ENCODE measurements at places on chromosomes 3 and 15.
A peak's percentile ranks its signal among the peaks of the same experiment; 100 is the strongest.

DNA sequence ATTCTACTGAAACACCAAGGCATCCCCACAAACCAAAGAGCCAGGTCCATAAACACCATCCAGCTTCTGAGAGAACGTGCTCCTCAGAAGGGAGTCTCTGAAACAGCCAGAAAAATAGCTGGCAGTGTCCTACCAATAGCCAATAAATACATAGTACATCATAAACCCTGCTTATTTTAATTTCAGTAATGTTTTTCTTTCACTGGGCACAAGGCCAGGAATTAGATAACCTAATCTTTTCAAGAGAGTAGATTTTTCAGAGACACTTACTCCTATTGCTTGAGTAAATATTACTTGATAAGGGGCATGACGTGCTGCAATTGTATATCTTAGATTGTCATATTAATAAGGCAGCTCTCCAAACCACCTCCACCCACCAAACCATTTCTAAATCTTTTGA is 22.7 kb downstream of the GADL1 start:
- DNase-seq, result no peak

DNA sequence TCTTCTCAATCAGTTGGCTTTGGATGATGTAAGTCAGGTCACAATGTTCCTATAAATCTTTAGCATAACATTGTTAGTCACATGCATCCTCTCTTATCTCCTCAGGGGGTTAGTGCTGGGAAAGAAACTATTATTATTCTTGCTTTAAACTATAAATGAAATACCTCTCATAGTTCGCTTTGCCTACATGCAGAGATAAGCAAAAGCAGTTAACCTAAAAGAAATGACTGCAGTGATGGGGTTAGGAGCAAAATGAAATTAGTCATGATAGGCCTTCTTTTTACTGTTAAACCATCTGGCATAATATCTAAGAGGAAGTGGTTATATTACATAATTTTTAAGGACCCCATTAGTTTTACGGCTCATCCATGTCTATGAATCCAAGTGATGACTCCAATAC is 91.7 kb upstream of the IGSF10 start:
- DNase-seq, result no peak

DNA sequence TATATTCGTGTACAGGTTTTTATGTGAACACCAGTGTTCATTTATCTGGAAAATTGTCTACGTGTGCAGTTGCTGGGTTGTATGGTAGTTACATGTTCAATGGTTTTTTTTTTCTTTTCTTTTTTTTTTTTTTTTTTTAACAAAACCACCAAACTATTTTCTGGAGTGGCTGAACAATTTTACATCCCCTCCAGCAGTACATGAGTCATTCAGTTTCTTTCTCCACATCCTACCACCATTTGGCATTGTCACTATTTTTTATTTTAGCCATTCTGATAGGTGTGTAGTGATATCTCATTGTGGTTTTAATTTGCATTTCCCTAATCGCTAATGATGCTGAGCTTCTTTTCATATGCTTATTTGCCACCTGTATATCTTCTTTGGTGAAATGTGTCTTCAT is 256.3 kb upstream of the EOMES start:
- no peak for DNase-seq

GRCh38 chr15:76667943-76668715 is 237.0 kb downstream of the SCAPER start:
- DNase-seq, result no peak

DNA sequence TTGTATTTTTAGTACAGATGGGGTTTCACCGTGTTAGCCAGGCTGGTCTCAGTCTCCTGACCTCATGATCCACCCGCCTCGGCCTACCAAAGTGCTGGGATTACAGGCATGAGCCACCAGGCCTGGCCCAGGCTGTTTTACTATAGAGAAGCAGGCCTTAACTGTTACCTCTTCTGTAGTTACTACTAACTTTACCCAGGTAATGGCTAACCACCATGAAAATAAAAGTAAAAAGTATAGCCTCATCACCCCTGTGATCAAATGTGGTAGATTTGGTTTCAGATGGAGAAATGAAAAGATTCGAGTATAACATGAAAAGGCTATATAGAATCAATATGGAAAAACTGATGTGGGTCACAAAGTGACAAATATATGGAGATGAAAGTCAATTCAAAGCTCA is 210.1 kb downstream of the CD47 start:
- DNase-seq, result no peak

- DNase-seq, result no peak
Observed at GRCh38 chr15:57285386-57285785, 90.9 kb upstream of the CGNL1 start.

DNA sequence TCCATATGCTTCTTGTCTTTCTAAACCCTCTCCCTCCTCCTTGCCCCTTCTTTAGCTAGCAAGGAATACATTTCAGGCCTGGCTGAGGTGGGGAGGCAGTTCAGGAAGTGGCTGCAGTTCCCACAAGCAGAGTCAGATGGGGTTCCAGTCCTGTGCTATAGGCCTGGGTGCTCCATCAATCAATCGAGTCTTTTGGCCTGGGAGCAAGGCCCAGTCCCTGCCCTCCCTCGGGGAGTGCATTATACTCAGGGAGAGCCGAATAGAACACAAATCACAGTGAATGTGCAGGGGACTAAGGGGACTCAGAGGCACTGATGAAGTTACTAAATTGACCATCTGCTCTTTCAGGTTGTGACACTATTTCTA is 58.0 kb upstream of the HERC1 start:
- DNase-seq, result no peak

- no peak for DNase-seq
Observed at GRCh38 chr3:175837962-175838361, 978.8 kb downstream of the NAALADL2 start.

DNA sequence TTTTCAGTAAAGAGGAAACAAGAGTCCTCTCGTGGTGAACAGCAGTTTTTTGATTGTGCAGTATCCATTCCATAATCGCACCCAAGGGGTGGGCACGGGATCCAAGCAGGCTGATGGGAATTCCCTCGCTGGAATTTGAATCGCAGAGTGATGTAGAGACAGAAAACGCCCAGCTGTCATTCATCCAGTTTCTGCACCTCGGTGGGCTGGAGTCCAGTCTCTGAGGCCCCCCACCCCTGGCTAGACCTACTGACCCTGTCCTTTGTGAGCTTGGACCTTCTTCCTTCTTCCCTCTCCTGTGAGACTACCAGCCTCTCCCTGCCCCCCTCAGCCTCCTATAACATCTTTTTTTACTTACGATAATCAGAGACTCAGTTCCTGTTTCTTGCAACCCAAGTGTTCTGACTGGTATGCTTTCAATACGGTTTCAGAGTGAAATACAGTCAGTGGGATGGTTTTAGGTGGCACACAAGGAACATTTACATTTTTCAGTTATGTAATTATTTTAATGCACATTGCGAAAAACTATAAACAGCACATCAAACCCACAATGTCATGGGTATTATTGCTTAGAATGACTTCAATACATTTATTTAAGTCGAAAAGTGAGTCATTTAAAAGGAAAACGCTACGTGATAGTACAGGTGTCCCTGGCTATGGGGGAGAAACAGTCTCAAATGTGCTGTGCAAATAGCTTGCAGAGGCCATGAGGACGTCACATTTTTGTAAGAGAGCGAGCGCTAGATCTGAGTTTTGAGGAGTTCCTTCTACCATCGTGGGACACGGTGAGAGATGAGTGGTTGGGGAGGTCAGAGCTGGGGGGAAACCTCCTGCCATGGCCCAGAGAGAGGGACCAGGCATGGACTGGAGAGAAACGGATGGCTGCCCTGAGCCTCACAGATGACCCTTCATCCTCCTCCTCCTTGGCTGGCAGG is 37.5 kb upstream of the CHST2 start:
- DNase-seq, result peak; percentile 45

DNA sequence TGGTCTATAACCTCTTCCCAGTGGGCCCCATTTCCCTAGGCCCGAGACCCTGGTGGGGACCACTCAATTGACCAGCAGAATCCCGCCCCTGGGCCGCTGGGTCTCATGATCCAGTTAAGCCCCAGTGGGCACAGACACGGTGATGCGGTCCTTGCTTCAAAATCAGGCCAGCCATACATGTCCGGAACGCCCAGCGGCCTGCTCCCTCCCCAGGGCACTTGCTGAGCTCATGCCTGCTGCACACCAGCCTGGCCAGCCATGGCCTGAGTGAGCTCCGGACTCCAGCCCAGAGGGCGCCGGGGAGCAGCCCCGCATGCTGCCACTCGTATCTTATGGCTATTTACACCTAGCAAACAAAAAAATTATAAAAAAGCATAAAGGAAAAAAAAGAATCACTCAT is 34.4 kb upstream of the IQSEC1 start:
- DNase-seq, result no peak

- DNase-seq, result no peak
Observed at GRCh38 chr3:153399636-153400035, 237.6 kb downstream of the RAP2B start.

GRCh38 chr15:78453447-78453846 is 15.4 kb downstream of the IREB2 start:
- DNase-seq, result no peak

DNA sequence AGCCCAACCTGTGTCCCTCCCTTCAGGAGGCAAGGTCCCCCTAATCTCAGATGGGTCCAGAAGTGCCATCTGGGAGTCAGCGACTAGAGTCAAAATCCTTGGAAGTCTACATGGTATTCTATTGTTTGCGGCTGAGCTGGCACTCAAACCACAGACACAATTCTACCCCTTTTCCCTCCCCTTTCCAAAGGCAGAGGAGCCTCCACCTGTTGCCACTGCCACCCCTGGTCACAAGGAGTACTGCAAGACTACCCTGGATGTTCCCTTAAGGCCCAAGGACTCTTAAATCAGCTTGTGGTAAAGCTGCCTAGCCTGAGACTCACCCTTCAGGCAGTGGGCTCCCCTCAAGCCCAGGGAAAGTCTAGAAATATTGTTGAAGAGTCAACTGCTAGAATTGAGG is 4.3 kb upstream of the OR5H6 start:
- peak; percentile 1 for DNase-seq

GRCh38 chr15:48300038-48300437 is 31.2 kb upstream of the DUT start:
- no peak for DNase-seq

- DNase-seq, result no peak
Observed at GRCh38 chr3:188943591-188943990, 228.2 kb upstream of the TPRG1 start.

- no peak for DNase-seq
Observed at GRCh38 chr15:33742800-33743199, 225.5 kb upstream of the CHRM5 start.

DNA sequence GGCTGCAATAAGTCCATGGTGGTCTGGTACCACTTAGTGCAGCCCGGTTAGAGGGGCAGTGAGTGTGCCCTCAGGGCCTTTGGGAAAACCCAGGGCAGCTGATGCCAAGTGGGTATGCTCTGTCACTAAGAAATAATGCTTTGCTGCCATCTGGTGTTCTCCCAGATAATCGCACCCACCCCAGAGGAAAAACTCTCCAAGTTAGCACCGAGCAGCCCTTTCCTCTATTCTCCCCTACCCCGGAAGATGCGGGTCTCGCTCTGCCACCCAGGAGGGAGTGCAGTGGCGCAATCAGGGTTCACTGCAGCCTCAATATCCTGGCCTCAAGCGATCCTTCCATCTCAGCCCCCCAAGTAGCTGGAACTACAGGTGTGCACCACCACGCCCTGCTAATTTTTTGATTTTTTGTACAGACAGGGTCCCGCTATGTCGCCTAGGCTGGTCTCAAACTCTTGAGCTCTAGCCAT is 21.3 kb upstream of the DAPK2 start:
- peak; percentile 63 for DNase-seq

DNA sequence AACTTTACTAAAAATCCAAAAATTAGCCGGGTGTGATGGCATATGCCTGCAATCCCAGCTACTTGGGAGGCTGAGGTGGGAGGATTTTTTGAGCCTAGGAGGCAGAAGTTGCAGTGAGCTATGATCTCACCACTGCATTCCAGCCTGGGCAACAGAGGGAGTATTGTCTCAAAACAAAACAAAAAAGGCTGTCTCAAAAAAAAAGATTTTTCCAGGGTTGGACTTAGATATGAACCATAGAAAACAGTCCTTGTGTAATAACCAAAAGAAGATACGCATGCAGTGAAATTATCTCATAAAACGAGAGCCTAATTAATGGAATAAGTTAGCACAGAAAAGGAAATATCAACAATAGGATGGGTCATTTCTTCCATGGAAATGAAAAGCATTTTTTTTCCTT is 320.4 kb upstream of the RASGRP1 start:
- no peak for DNase-seq

DNA sequence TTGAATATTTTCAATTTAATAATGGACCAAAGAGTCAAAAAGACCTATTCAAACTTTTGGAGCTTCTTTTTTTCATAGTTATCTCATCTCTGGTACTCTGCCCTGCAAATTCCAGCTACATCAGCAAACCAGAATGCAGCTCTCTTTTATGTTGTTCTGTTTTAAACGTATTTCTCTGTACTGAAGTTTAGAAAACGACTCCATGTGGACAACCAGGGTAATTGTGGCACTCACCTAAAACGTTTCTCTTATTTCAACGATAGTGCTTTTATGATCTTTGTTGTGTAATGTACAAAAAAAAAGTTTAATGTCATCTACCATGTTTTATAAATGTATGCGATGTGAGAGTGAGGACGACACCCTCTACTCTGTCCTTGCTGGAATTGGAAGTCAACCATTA is 1472.3 kb upstream of the GBE1 start:
- DNase-seq, result no peak

- peak; percentile 80 for DNase-seq
Observed at GRCh38 chr15:50906954-50907600, 1.4 kb upstream of the AP4E1 start.

GRCh38 chr3:45701172-45701867 is 12.1 kb downstream of the SACM1L start:
- DNase-seq, result no peak

DNA sequence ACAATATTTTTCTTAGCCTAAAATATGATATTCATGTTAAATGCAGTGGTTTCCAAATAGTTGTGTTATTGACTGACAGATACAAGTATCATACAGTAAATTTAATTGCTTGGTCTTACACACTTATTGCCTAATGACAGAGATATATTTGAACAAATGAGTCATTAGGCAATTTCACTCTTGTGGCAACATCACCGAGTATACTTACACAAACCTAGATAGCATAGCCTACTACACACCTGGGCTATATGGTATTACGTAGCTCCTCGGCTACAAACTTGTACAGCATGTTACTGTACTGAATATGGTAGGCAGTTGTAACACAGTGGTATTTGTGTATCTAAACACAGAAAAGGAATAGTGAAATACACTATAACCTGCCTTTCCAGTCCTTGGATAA is 50.3 kb downstream of the SERPINI1 start:
- no peak for DNase-seq

GRCh38 chr3:194395212-194395611 is 3.9 kb downstream of the GP5 start:
- DNase-seq, result no peak

DNA sequence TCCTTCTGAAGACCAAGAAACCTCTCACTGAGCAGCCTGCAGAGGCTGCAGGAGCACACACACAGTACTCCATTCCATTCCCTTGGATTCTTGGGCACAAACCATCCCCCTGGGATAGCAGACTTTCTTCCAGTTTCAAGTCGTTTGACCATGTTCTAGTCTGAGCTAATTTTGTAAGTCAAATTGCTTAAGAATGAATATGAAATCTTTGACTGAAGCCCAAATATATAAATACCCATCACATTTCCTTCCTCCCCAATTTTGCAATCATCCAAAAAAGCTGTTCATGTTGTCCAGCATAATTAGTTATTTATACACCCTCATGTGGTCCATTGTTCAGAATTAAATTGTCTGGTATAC is 231.2 kb upstream of the TPRG1 start:
- no peak for DNase-seq

Measured in activated T-cell treated with anti-CD3 and anti-CD28 coated beads, Interleukin-2, amount 50 U/mL, for 72 hours (primary cell).